CD8-positive, alpha-beta memory T cell (primary cell): ENCODE measurements at places on chromosomes 6 and 20.

GRCh38 chr20:39547546-39548408, 585.6 kb downstream of the DHX35 start:
- no peak for DNase-seq

DNA sequence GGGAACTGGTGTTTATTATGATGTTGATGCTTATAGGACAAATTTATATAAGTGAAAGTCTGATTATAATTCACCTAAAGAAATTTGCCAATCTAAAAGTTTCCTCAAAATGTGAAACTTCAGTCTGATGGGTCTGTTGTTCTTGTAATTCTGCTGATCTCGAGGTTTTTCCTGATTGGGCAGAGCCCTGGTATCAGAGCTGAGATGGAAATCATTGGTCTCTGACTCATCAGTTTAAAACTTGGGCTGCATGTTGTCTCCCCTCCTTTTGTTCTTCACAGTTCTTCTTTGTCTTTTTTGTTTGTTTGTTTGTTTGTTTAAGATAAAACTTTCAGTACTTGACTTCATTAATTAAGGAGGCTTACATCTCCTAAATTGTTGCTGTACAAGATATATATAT, 5.9 kb downstream of the SMAP1 start:
- no peak for DNase-seq

- no peak for DNase-seq
Measured at GRCh38 chr6:52424513-52424912, 4.4 kb downstream of the EFHC1 start.

- no peak for DNase-seq
Measured at GRCh38 chr6:96761794-96762193, 75.5 kb downstream of the GPR63 start.

GRCh38 chr6:138979813-138980668, 8.0 kb downstream of the REPS1 start:
- no peak for DNase-seq
